ENCODE measurements at places on chromosomes 16 and 17. TPM values are rescaled to one million over a fixed set of nuclear protein-coding genes. Genes with fewer than 3 reads are reported as not detected.

Gene CEP295NL
- total RNA-seq = 0.82 TPM

Gene BCO1
- 2.1 TPM for total RNA-seq

Gene PLK1
- total RNA-seq = 84.7 TPM

Gene CRYBA1
- total RNA-seq = not detected

Gene TGFB1I1
- total RNA-seq = 10.9 TPM

DNA sequence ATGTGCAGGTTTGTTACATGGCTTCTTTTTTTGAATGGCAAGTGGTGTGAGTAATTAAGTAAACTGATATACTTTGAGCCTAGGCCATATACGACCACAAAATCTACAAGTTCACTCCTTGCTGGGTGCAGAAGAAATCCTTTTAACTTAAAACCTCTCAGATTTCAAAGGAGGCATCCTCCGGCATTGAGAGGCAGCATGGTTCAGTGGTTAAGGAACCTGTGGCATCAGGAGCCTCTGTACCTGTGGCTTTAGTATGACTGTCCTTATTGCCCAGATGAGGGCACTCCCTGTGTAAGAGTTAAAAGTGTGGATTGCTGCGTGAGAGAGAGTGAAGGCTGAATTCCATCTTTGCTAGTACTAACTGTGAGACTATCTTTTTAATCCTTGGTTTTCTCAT, 3.3 kb downstream of the NLRP1 start:
- peaks cover 3% of the 10 kb centered on the region for H3K4me1 ChIP-seq
- H3K36me3 ChIP-seq = no peaks in the 10 kb centered on the region
- no peak overlapping the region for H3K27ac ChIP-seq
- no peak overlapping the region for H3K4me3 ChIP-seq
- no peak for DNase-seq

DNA sequence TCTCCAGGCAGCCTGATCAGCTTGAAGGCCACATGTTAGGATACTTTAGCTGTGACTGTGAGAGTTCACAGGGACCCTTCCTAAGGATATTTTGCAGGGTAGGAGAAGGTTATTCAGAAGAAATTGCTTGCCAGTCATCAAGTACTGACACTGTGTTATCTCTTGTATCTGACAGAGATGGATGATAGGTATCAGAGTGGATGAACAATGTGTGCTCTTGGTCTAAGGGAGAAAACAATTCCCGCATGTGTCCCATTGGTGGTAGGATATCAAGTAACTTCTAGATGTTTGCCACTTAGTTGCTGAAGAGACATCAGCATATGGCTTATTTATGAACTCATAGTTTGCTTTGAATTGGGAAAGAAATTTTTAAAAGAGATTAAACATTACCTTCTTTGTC, 219.3 kb downstream of the SPECC1 start:
- H3K4me1 ChIP-seq = no peaks in the 10 kb centered on the region
- H3K4me3 ChIP-seq = no peak overlapping the region
- peaks cover 5% of the 10 kb centered on the region for H3K36me3 ChIP-seq
- no peaks in the 10 kb centered on the region for H3K27me3 ChIP-seq

- H3K27me3 ChIP-seq = no peaks in the 10 kb centered on the region
- no peaks in the 10 kb centered on the region for H3K4me1 ChIP-seq
- H3K27ac ChIP-seq = no peak overlapping the region
- no peak overlapping the region for H3K4me3 ChIP-seq
- DNase-seq = peak; percentile 30
Measured at GRCh38 chr16:74309789-74310781, 13.5 kb downstream of the PSMD7 start.

- no peak overlapping the region for H3K27ac ChIP-seq
- H3K27me3 ChIP-seq = no peaks in the 10 kb centered on the region
- no peaks in the 10 kb centered on the region for H3K36me3 ChIP-seq
- no peak overlapping the region for H3K4me3 ChIP-seq
Measured at GRCh38 chr16:52465711-52466267, 81.2 kb downstream of the TOX3 start.

- H3K27ac ChIP-seq = no peak overlapping the region
- no peaks in the 10 kb centered on the region for H3K4me1 ChIP-seq
- no peaks in the 10 kb centered on the region for H3K36me3 ChIP-seq
- H3K27me3 ChIP-seq = no peaks in the 10 kb centered on the region
- DNase-seq = peak; percentile 41
- no peak overlapping the region for H3K4me3 ChIP-seq
Measured at GRCh38 chr16:17416461-17417311, 54.1 kb downstream of the XYLT1 start.

GRCh38 chr17:4501295-4501949, 2.7 kb downstream of the SPNS2 start:
- peaks cover 4% of the 10 kb centered on the region for H3K4me1 ChIP-seq
- no peak for DNase-seq
- H3K36me3 ChIP-seq = no peaks in the 10 kb centered on the region

- no peaks in the 10 kb centered on the region for H3K27me3 ChIP-seq
- H3K27ac ChIP-seq = no peak overlapping the region
- H3K4me1 ChIP-seq = no peaks in the 10 kb centered on the region
- DNase-seq = no peak
- H3K4me3 ChIP-seq = no peak overlapping the region
- no peaks in the 10 kb centered on the region for H3K36me3 ChIP-seq
Measured at GRCh38 chr17:58965221-58965620, 141.5 kb downstream of the TRIM37 start.

DNA sequence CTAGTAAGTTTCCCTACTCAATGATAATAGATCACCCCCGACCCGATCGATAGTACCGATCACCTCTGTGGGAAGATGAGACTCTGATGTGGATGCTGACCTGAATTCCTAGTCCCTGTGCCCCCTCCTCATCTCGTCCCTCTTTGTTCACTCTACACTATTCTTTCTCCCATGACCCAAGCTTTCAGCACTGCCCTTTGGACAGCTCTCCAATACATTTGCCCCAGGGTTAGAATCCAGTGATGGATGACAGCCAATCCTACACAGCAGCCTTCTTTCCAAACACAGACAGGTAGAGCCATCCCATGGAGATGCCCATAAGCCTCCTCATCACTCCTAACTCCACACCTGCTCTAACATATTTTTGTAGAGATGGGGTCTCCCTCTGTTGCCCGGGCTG, 141.1 kb downstream of the GSG1L start:
- H3K4me3 ChIP-seq = no peak overlapping the region
- DNase-seq = no peak
- no peaks in the 10 kb centered on the region for H3K27me3 ChIP-seq
- H3K36me3 ChIP-seq = no peaks in the 10 kb centered on the region
- no peaks in the 10 kb centered on the region for H3K4me1 ChIP-seq

GRCh38 chr17:81558941-81559806, 7.0 kb upstream of the FAAP100 start:
- no peak overlapping the region for H3K4me3 ChIP-seq
- no peak overlapping the region for H3K27ac ChIP-seq
- peaks cover 15% of the 10 kb centered on the region for H3K36me3 ChIP-seq
- no peaks in the 10 kb centered on the region for H3K4me1 ChIP-seq

- H3K27ac ChIP-seq = no peak overlapping the region
- no peak for DNase-seq
- H3K27me3 ChIP-seq = no peaks in the 10 kb centered on the region
- no peaks in the 10 kb centered on the region for H3K36me3 ChIP-seq
- H3K4me1 ChIP-seq = no peaks in the 10 kb centered on the region
Measured at GRCh38 chr17:76953946-76954345, 85.7 kb downstream of the MGAT5B start.

DNA sequence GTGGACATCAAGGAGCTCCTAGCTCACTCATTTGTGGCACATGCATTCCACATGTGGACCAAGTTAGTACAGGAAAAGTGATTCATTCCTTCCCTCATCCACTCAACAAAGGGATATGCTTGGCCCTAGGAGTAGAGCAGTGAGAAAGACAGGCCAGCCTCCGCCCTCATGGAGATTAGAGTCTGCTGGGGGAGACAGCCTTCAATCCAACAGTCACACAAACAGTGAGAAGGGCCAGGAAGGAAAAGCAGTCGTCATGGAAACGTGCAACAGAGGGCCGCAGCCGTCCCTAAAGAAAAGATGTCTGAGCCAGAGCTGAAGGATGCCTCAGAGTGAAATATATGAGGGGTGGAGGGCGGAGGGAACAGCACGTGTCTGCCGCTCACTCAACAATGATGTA, 109.9 kb downstream of the VPS53 start:
- H3K4me1 ChIP-seq = no peaks in the 10 kb centered on the region
- H3K27me3 ChIP-seq = no peaks in the 10 kb centered on the region
- no peak overlapping the region for H3K27ac ChIP-seq
- no peak overlapping the region for H3K4me3 ChIP-seq
- peak; percentile 1 for DNase-seq

GRCh38 chr16:67296420-67296819, 17.1 kb downstream of the PLEKHG4 start:
- no peaks in the 10 kb centered on the region for H3K4me1 ChIP-seq
- H3K4me3 ChIP-seq = no peak overlapping the region
- no peak for DNase-seq
- H3K27me3 ChIP-seq = no peaks in the 10 kb centered on the region
- no peak overlapping the region for H3K27ac ChIP-seq

- no peaks in the 10 kb centered on the region for H3K36me3 ChIP-seq
- H3K27ac ChIP-seq = no peak overlapping the region
- H3K4me3 ChIP-seq = no peak overlapping the region
- H3K4me1 ChIP-seq = no peaks in the 10 kb centered on the region
- H3K27me3 ChIP-seq = no peaks in the 10 kb centered on the region
Measured at GRCh38 chr16:78675312-78675711, 575.9 kb downstream of the WWOX start.
